ENCODE measurements at places on chromosomes 1 and 21.

GRCh38 chr21:19853709-19854575, 1144.3 kb upstream of the NCAM2 start:
- DNase-seq: no peak

DNA sequence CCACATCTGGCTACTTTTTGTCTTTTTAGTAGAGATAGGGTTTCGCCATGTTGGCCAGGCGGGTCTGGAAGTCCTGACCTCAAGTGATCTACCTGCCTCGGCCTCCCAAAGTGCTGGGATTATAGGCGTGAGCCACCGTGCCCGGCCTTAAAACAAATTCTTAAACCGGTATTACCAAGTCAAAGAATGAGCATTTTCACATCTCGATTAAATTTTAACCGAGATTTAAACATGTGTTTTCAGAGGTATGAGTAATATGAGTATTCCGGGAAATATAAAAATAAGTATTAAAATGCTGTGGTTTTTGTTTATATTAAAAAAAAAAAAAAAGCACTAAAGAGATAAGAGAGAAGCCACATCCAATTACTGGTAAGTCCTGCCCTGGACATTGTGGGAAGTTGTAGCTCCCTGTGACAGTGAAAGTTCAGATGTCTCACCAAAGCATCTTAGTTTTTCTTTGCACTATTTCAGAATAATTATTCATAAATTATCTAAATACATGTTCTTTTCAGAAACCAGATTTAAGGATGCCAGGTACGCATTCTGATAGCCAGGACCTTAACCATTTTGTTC, 24.9 kb downstream of the ZNF281 start:
- no peak for DNase-seq

- no peak for DNase-seq
These were observed 96.5 kb downstream of the FMN2 start for GRCh38 chr1:240188139-240188538.

GRCh38 chr1:59482986-59483385, 186.1 kb downstream of the FGGY start:
- no peak for DNase-seq

- no peak for DNase-seq
These were observed 450.3 kb upstream of the ZP4 start for GRCh38 chr1:238340989-238341388.

- DNase-seq: no peak
These were observed 24.5 kb upstream of the SLC26A9 start for GRCh38 chr1:205967554-205968335.

GRCh38 chr1:156055281-156056048, 883 bp downstream of the LAMTOR2 start:
- DNase-seq: no peak

GRCh38 chr1:182488803-182489202, 38.9 kb downstream of the RGSL1 start:
- no peak for DNase-seq
